Activated naive CD4-positive, alpha-beta T cell treated with anti-CD3 and anti-CD28 coated beads, Interleukin-2, amount 50 U/mL, for 16 hours (primary cell): ENCODE measurements at places on chromosomes 12 and 14.

DNA sequence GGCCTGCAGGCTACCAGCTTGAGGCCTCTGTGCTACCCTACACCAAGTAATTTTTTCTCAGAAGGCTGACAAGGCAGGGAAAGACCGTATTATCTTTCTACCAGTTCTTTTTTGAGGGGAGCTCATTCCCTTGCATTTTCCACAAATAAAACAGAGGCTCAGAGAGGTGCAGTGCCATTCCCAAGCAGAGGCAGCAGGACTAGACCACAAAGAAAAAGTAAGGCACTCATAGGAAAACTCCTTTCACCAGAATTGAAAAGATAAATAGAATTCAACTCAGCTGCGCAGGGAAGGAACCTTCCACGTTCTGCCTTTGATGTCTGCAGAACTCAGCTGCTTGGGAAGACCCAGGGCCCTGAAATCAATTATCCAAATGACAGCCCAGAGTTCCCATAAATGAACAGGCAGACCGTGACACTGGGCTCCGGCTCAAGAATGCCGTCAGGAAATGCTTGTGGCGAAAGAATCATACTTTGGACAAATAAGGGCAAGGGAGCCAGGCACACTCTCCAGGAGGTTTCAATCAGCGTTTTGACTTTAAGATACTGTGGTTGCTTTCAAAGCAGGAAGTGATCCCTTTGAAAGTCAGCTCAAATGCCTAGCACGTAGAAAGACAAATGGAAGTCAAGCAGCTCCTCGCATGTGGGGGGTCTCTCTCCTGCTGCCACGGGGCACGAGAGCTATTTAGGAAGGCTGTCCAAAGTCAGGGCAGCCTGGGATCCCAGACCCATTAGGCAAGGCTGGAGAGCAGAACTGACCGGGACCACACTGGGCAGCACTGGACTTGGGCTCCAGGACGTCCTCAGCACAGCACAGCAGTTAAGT is 14.0 kb downstream of the KCTD10 start:
- no peak for DNase-seq

- DNase-seq, result no peak
Observed at GRCh38 chr14:38044710-38045109, 163.0 kb upstream of the SSTR1 start.

- no peak for DNase-seq
Observed at GRCh38 chr12:57340104-57340503, 89.1 kb upstream of the STAC3 start.

DNA sequence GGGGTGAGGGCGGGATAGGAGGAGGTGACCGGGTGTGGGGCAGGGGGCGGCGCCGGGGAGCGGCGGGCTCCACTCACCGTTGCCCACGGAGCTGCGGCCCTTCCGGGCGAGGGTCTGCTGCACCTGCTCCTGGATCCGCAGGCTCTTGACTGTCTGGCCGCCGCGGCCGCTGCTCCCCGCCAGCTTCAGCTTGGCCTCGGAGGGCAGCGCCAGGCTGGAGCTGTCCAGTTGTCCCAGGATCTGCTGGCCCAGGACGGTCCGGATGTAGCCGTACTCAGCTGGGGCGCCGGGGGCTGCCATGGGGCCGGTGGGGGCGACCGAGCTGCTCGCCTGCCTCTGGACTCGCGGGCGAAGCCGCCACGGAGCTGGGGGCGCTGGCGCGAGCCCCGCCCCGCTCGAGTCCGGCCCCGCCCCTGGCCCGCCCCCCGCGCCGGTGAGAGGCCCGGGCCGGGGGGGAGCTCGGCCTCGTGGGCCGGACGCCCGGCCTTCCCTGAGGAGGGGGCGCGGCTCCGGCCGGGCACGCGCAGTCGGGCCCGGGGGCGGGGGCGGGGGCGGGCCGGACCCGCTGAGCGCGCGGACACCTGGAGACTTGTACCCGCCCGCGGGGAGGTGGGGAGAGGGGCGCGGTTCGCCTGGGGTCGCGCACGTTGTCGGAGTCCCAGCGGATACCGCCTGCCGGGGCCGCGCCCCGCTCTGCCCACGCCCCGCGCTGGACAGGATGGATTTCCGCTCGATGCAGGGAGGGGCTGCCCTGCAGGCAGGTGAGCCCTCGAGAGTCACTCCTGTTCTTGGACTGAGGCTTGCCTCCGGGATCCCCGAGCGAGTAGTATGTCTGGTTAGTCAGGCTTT is at the start of gene PKP2:
Gene PKP2 (minus strand): TSS at position 346 of the 849 bp plus-strand sequence. CDS start 46 bp downstream, at position 300.
- DNase-seq, result peak; percentile 14

- DNase-seq, result no peak
Observed at GRCh38 chr12:120755269-120755668, 29.6 kb downstream of the ACADS start.

DNA sequence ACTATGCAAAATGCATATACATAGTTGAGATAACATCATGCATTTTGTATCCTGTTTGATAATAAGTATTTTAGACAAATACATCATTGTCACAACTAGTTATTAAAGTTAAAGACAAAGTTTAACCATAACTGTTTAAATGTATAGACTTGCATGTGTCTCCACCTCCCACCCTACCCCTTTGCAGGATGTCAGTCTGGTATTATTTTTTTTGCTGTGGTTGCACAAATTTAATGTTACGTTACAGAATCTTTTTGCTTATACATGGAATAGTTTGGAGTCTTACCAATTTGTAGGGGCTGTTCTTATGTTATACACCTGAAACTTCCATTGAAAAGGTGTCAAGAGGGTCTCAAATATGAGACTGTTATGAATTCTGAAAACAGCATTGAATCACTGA is 5.6 kb downstream of the CHST11 start:
- DNase-seq, result no peak

DNA sequence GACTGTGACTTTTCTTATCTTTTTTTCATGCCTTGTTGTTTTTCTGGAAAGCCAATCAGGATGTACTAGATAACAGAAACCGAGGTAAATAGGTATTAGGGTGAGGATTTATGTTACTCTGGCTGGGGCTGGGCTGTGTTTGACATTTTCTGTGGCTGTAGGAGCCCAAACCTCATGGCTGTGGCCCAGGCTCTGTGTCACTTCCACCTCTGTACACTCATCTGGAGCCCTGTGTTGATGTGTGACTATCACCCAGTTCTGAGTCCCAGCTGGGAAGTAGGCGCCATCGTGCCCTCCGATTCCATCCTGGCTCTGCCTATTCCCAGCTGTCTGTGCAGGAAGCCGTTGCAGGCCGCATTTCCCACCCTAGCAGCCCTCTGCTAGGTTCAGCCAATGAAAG is 1.6 kb upstream of the HHIPL1 start:
- DNase-seq, result no peak

DNA sequence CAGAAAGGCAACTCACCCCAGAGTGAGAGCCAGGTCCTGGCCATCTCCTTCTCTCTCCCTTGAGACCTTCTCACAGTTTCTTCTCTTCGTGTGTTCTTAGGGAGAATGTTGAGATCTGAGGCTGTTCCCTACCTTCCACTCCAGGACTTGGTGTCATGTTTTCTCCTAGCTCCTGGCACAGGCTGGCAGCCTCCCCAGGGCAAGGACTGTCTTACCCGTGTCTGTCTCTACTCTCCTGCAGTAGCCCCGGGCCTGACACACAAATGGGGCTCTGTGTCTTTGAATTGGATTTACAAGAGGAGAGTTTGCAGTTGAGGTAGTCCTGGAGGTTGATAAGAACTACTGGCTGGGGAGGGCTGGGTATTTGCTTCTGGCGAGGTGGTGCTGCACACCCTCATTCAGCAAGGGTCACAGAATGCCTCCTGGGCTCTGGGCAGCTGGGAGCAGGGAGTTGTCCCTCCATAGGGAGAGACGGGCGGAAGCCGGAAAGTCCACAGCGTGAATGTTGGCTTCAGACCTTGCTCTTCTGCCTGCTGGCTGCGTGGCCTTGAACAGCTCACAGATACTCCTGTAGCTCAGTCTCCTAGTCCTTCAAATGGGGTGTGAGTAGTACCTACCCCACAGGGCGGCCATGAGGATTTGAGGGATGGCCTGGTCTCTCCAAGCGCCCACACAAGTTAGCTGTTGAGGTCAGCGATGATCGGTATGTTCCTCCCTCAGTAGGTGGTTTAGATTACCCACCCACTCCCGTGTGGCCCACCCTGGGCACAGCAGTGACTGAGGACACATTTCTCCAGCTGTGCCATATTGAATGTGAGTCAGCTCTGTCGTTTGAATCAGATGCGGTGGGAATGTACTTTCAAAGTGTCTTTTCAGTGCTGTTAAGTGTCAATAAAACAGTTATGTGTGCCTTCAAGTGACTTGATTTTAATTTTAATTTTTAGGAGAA is 10.2 kb downstream of the EP400 start:
- DNase-seq, result no peak

DNA sequence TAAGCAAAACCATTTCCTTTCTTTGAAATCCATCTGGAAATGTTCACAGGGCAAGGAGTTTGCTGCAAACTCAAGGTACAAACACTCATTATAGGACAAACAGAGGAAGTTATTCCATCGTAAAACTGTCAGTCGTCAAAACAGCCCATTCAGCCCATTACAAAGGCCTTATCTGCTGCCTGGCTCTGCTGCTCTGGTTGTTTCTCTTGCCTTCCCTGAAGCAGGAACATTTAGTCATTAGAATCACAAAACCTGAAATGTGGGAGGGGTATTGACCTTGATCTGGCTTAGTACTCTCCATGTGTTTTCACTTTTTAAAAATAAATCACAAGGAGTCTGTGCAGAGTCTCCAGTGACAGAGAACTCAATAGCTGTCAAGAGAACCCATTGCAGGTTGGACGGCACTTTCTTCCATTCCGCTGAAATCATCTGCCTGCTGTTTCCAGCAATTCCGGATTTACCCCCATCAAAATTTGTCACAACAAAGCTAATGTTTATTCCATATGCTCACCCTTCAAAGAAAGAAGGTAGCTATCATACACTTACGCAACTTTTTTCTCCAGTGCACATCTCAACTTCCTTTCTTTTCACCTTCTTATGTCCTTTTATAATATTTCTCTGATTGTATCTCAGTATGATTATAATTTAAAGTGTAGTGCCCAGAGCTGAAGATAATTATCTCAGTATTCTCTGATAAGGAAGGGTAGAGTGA is 24.6 kb upstream of the ITPR2 start:
- no peak for DNase-seq

DNA sequence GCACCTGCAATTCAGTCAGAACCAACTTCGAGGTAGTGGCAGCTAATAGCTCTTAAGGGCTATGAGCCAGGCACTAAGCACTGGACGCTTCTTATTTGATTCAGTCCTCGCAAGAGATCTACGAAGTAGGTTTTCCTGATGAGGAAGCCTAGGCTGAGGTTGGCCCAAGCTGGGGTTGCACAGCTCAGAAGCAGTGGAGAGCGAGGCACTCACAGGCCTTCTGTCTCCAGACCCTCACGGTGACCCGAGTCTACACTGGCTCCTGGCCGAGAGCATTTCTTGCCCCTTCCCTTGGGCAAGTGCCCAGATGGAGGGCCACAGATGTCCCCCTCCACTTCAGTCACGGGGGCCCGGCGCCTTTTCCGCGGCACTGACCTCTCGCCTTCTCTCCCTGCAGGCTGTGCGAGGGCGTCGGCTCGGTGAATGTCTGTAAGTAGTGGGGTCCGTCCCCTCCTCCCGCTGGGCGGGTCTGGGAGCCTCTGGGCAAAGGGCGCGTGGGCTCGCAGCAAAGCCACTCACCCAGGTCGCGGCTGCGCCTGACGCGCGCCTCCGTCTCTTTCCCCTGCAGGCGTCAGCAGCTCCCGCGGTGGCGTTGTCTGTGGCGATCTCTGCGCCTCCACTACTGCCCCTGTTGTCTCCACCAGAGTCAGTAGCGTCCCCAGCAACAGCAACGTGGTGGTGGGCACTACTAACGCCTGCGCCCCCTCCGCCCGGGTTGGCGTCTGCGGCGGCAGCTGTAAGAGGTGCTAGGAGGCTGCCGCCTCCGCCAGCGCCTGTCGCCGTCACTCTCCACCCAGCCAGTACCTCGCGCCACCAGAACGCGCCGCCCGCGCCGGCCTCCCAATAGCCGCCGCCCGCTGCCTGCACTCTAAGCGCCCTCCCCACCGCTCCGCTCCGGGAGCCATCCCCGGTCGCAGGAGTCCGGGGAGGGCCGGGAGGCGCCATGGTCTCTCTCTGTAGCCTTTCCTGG is 13.1 kb downstream of the KRT83 start:
- DNase-seq, result peak; percentile 40

DNA sequence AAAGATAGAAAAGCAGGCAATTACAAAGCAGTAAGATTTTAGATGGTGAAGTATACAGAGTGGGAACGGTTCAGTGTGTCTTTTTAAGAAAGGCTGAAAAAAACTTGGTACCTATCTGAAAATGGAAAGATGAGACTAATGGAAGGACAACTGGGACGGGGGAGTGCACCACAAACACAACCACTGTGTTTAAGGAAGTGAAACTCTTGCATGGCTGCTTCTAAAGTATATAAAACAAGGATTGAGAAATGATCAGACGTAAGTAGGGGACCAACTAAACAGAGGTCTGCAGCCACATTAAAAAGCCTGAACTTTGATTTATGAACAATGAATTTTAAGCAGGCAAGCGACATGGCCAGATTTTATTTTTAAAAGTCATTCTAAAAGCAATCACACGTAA is 328.6 kb downstream of the MDGA2 start:
- no peak for DNase-seq

GRCh38 chr12:58364389-58365086 is 423.2 kb downstream of the ATP23 start:
- no peak for DNase-seq

GRCh38 chr12:70839544-70839943 is 81.0 kb downstream of the PTPRR start:
- DNase-seq, result no peak

DNA sequence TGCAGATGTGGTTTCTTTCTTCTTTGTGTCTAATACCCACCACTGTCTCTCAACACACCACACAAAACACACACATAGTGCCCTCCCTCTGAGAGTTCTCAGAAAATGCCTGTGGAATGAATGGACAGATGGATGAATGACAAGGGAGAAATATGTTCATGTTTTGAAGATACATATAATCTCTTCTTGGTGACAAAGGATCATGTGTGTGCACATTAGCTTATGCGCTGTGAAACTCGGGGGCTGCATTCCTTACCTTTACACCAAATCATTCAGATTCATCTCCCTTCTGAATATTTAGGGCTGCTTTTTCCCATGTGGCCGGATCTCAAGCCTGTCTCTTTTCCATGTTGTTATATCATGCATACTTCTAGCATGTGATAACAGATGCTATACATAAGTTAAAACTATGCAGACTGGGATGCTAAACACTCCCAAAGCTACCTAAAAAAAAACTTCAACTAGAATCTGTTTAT is 111.4 kb downstream of the EPS8 start:
- no peak for DNase-seq
